ENCODE measurements at places on chromosomes 4 and X.
A peak's percentile ranks its signal among the peaks of the same experiment; 100 is the strongest.

DNA sequence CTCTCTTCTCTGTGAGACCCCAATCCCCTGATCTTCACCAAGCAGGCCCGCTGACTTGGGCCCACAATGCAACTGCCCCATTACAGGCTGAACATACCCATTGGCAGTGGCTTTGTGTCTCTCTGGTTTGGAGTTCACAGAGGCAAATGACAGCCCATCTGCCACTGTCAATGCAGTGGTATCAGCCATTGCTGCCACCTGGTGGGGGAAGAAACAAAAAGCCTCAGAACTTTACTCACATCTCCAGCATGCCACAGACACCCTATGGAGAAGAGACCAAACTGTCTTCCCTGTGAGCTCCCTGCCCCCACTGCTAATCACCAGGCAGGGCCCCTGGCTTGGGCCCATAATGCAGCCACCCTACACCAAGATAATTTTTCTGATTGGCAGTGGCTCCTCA, 729.3 kb upstream of the ACTRT1 start:
- no peaks in the 10 kb centered on the region for H3K36me3 ChIP-seq
- DNase-seq: no peak
- H3K27me3 ChIP-seq: no peaks in the 10 kb centered on the region
- H3K4me1 ChIP-seq: no peaks in the 10 kb centered on the region

- no peaks in the 10 kb centered on the region for H3K4me1 ChIP-seq
- H3K27me3 ChIP-seq: no peaks in the 10 kb centered on the region
- no peaks in the 10 kb centered on the region for H3K36me3 ChIP-seq
- DNase-seq: no peak
Measured at GRCh38 chr4:47974566-47974965, 41.9 kb downstream of the CNGA1 start.

DNA sequence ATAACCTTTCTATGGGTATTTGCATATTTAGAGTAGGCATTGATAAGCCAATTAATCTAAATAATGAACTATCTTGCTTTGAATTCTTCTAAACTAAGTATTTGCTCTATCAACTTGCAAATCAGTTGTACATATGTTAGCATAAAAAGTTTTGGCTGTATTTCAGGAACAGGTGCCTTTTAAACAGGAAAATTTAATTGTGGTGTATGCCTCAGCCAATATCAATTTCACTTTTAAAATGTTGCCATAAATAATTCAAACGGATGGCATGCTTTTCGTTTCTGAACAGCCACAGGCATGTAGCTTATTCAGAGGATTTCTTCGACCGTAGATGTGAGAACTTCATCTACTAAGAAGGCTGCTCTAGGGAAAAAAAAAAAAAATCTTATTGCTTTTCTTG, 99.9 kb downstream of the DCLK2 start:
- DNase-seq: peak; percentile 86
- H3K27ac ChIP-seq: no peak overlapping the region
- H3K36me3 ChIP-seq: no peaks in the 10 kb centered on the region
- H3K4me1 ChIP-seq: peaks cover 31% of the 10 kb centered on the region
- no peak overlapping the region for H3K4me3 ChIP-seq

GRCh38 chr4:93066749-93067148, 761.8 kb upstream of the ATOH1 start:
- H3K4me3 ChIP-seq: no peak overlapping the region
- no peaks in the 10 kb centered on the region for H3K36me3 ChIP-seq
- no peaks in the 10 kb centered on the region for H3K4me1 ChIP-seq
- peak; percentile 29 for DNase-seq

- H3K4me1 ChIP-seq: peaks cover 81% of the 10 kb centered on the region
- H3K27ac ChIP-seq: peak overlapping the region; percentile 55
- no peak for DNase-seq
- H3K27me3 ChIP-seq: no peaks in the 10 kb centered on the region
- H3K4me3 ChIP-seq: no peak overlapping the region
Measured at GRCh38 chr4:10108818-10109783, 7.5 kb downstream of the WDR1 start.

DNA sequence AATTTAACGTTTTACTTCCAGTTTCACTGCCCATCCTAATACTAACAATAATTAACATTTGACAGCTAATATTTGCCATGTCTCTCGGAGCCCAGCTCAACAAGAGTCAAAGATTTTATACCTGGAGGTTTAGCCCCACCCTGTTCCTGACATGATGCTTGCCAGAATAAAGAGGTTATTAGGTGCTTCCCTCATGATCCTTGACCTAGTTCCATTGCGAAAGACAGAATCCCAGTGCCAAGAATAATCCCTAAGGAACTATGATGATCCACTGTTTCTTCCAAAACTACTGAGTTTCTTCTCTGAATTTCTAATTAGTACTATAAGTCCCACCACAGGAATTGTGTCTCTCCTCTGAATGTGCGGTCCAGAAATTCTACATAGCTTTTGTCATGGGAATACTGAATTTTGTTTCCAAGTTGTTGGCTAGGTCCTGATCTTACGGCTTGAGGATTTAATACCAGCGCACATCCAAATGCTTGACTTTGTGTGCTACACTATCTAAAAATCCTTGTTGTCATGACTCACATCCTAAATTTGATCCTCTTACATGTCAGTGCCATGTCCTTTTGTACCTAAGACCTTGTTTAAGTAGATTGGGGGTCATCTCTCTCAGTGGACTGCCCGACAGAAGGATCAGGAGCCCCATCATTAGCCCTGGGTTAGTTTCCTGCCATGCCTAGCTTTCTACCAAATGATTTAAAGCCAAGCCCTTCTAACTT, 23.1 kb downstream of the ANTXR2 start:
- no peak overlapping the region for H3K4me3 ChIP-seq
- DNase-seq: no peak
- H3K36me3 ChIP-seq: peaks cover 30% of the 10 kb centered on the region

DNA sequence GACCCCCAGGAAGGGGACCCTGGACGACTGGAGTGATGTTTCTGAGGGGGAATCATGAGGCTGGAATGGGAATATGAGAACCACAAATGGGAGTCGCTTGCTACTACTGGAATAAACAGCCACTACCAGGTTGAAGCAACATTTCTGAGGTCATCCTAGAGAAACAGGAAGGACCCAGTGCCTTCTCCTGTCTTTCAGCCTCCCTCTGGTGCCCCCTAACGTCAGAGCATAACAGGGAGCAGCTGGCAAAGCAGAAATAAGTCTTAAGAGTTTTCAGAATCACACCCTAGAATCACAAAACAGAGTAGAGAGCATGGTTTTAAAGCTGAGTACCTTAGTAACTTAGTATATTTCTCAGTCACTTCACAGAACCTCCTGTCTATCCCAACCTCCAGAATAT, 347.8 kb upstream of the PITX2 start:
- H3K4me3 ChIP-seq: no peak overlapping the region
- no peaks in the 10 kb centered on the region for H3K4me1 ChIP-seq
- peak; percentile 5 for DNase-seq
- H3K36me3 ChIP-seq: no peaks in the 10 kb centered on the region

- H3K4me3 ChIP-seq: no peak overlapping the region
- no peaks in the 10 kb centered on the region for H3K4me1 ChIP-seq
- H3K27me3 ChIP-seq: no peaks in the 10 kb centered on the region
- peaks cover 10% of the 10 kb centered on the region for H3K36me3 ChIP-seq
Measured at GRCh38 chr4:20711335-20711734, 11.1 kb downstream of the PACRGL start.

GRCh38 chr4:181261279-181261678, 981.9 kb upstream of the TENM3 start:
- H3K36me3 ChIP-seq: no peaks in the 10 kb centered on the region
- DNase-seq: peak; percentile 34
- no peak overlapping the region for H3K27ac ChIP-seq

DNA sequence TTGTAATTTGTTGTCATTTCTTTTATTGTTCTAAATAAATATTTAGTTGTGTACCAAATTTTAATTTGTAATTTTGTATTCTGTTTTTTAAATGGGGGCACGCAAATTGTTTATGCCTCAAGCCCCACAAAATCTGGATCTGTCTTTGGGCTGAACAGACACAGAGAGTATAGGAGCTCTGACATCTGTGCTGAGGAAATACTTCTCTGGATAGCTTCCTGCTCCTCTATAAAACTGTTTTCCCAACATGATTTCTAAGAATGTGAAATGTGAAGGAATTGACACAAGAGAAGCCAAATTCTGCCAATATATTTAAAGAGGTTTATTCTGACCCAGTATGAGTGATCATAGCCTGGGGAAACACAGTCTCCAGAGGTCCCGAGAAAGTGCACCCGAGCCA, 93.0 kb downstream of the IL13RA2 start:
- H3K4me1 ChIP-seq: no peaks in the 10 kb centered on the region
- no peak overlapping the region for H3K4me3 ChIP-seq
- DNase-seq: no peak
- no peaks in the 10 kb centered on the region for H3K27me3 ChIP-seq
- no peaks in the 10 kb centered on the region for H3K36me3 ChIP-seq

GRCh38 chrX:16458208-16458607, 191.8 kb upstream of the S100G start:
- no peaks in the 10 kb centered on the region for H3K27me3 ChIP-seq
- H3K27ac ChIP-seq: no peak overlapping the region
- no peak overlapping the region for H3K4me3 ChIP-seq
- H3K4me1 ChIP-seq: no peaks in the 10 kb centered on the region
- H3K36me3 ChIP-seq: no peaks in the 10 kb centered on the region

GRCh38 chr4:23970201-23970850, 80.5 kb upstream of the PPARGC1A start:
- DNase-seq: no peak
- H3K4me3 ChIP-seq: no peak overlapping the region
- no peaks in the 10 kb centered on the region for H3K4me1 ChIP-seq
- H3K27me3 ChIP-seq: no peaks in the 10 kb centered on the region
- no peaks in the 10 kb centered on the region for H3K36me3 ChIP-seq
- no peak overlapping the region for H3K27ac ChIP-seq

- DNase-seq: no peak
- no peak overlapping the region for H3K27ac ChIP-seq
- H3K4me3 ChIP-seq: no peak overlapping the region
- no peaks in the 10 kb centered on the region for H3K27me3 ChIP-seq
Measured at GRCh38 chrX:105228602-105229001, 8.1 kb upstream of the TEX13A start.

DNA sequence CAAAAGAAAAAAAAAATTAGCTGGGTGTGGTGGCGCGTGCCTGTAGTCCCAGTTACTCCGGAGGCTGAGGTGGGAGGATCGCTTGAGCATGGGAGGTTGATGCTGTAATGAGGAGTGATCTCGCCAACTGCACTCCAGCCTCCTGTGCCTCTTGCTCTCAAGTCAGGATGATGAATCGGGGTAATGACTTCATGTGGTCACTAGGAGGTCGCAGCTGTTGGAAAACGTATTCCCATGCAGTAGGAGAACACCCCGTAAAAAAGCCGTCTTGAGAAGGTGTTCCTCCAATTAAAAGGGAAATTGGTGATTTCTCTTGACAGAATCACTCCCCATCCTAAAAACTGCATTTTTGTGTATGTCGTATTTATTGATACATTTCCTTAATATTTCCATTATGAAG, 2.2 kb downstream of the CCNB3 start:
- no peak for DNase-seq
- no peaks in the 10 kb centered on the region for H3K4me1 ChIP-seq
- no peaks in the 10 kb centered on the region for H3K27me3 ChIP-seq
- H3K27ac ChIP-seq: no peak overlapping the region
- H3K4me3 ChIP-seq: no peak overlapping the region

- no peak overlapping the region for H3K4me3 ChIP-seq
- peaks cover 16% of the 10 kb centered on the region for H3K4me1 ChIP-seq
- DNase-seq: no peak
- H3K27ac ChIP-seq: no peak overlapping the region
- H3K36me3 ChIP-seq: no peaks in the 10 kb centered on the region
- no peaks in the 10 kb centered on the region for H3K27me3 ChIP-seq
Measured at GRCh38 chrX:10414156-10414824, 206.1 kb downstream of the MID1 start.

DNA sequence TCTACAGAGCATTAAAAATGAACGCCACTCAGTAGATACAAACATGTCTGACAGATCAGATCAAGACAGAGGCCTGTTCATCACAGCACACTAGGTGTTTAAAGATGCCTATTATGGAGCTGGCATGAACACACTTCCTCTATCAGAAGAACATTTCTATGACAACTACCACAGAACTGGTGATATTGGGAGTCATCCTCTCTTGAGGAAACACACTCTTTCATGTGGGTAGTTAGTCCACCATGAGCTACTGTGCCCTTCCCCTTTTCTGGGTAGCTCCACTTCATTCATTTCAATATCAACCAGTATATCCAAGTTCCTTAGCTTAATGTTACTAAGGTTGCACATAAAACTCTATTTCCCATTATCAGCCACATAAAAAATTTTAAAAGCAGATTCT, 46.7 kb downstream of the MAOB start:
- no peaks in the 10 kb centered on the region for H3K27me3 ChIP-seq
- no peak for DNase-seq
- H3K4me3 ChIP-seq: no peak overlapping the region
- no peaks in the 10 kb centered on the region for H3K4me1 ChIP-seq
- no peak overlapping the region for H3K27ac ChIP-seq

GRCh38 chrX:45712067-45712466, 511.4 kb upstream of the DIPK2B start:
- no peaks in the 10 kb centered on the region for H3K27me3 ChIP-seq
- DNase-seq: peak; percentile 66
- H3K27ac ChIP-seq: peak overlapping the region; percentile 87
- no peak overlapping the region for H3K4me3 ChIP-seq
- H3K4me1 ChIP-seq: peaks cover 37% of the 10 kb centered on the region
- no peaks in the 10 kb centered on the region for H3K36me3 ChIP-seq

- H3K27me3 ChIP-seq: no peaks in the 10 kb centered on the region
- no peaks in the 10 kb centered on the region for H3K36me3 ChIP-seq
- no peak for DNase-seq
- H3K4me3 ChIP-seq: no peak overlapping the region
- H3K4me1 ChIP-seq: no peaks in the 10 kb centered on the region
Measured at GRCh38 chr4:170887396-170887795, 797.6 kb upstream of the AADAT start.

- H3K27ac ChIP-seq: no peak overlapping the region
- H3K27me3 ChIP-seq: no peaks in the 10 kb centered on the region
- no peaks in the 10 kb centered on the region for H3K4me1 ChIP-seq
- no peaks in the 10 kb centered on the region for H3K36me3 ChIP-seq
- no peak for DNase-seq
Measured at GRCh38 chr4:54176202-54176601, 52.9 kb upstream of the PDGFRA start.

- no peak for DNase-seq
- no peaks in the 10 kb centered on the region for H3K27me3 ChIP-seq
- H3K27ac ChIP-seq: no peak overlapping the region
Measured at GRCh38 chrX:53704854-53705253, 18.3 kb upstream of the HUWE1 start.

- DNase-seq: no peak
- no peaks in the 10 kb centered on the region for H3K4me1 ChIP-seq
- H3K36me3 ChIP-seq: no peaks in the 10 kb centered on the region
- no peak overlapping the region for H3K4me3 ChIP-seq
Measured at GRCh38 chrX:28835991-28836390, 248.7 kb downstream of the IL1RAPL1 start.

DNA sequence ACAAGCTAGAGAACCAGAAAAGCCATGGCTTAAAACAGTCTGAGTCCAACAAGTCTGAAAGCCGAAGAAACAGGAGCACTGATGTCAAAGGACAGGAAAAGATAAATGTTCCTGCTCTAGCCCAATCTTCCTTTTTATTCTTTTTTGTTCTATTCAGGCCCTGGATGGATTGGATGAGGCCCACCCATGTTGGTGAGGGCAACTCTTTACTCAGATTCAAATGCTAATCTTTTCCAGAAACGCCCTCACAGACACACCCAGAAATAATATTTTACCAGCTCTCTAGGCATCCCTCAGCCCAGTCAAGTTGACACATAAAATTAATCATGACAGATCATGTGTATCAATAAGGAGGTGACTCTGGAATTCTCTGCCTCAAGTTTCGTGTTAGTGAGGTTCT, 1002.7 kb downstream of the STPG2 start:
- no peak overlapping the region for H3K4me3 ChIP-seq
- no peak overlapping the region for H3K27ac ChIP-seq
- no peaks in the 10 kb centered on the region for H3K4me1 ChIP-seq
- H3K36me3 ChIP-seq: no peaks in the 10 kb centered on the region
